ENCODE measurements at places on chromosomes 1 and 21. TPM values are rescaled to one million over a fixed set of nuclear protein-coding genes. Genes with fewer than 3 reads are reported as not detected.

The SNIP1 gene
- 21.5 TPM for total RNA-seq

The PBX1 gene
- 0.17 TPM for total RNA-seq

The MROH9 gene
- not detected for total RNA-seq

The RIPK4 gene
- 0.05 TPM for total RNA-seq

The PSMA5 gene
- 138 TPM for total RNA-seq

The ACKR1 gene
- not detected for total RNA-seq

The CLCNKA gene
- total RNA-seq, result not detected

The USH2A gene
- not detected for total RNA-seq

The TBX19 gene
- total RNA-seq, result 1.6 TPM

The NBPF6 gene
- not detected for total RNA-seq

The SMG7 gene
- 56.9 TPM for total RNA-seq

The C1orf116 gene
- total RNA-seq, result not detected

The FCRLA gene
- total RNA-seq, result not detected

The ZNHIT6 gene
- total RNA-seq, result 16.6 TPM

The ELF3 gene
- total RNA-seq, result 0.41 TPM

The LCE1E gene
- not detected for total RNA-seq

The KLF17 gene
- not detected for total RNA-seq

The PADI2 gene
- not detected for total RNA-seq

The CLDN8 gene
- total RNA-seq, result not detected

The ATP6V1G3 gene
- 0.35 TPM for total RNA-seq

The PLEKHA6 gene
- 0.03 TPM for total RNA-seq

The BTBD19 gene
- 8.5 TPM for total RNA-seq

The CRB1 gene
- total RNA-seq, result not detected

The PAPPA2 gene
- 0.15 TPM for total RNA-seq

The HPCA gene
- total RNA-seq, result not detected

The HES2 gene
- total RNA-seq, result 0.12 TPM

The NTRK1 gene
- total RNA-seq, result 2.4 TPM

The FOXE3 gene
- total RNA-seq, result not detected

The DISC1 gene
- 22.2 TPM for total RNA-seq

The HAO2 gene
- total RNA-seq, result not detected

The KRTAP13-3 gene
- not detected for total RNA-seq

The SPRR4 gene
- not detected for total RNA-seq

The PTGER3 gene
- total RNA-seq, result 0.15 TPM

The CFHR1 gene
- not detected for total RNA-seq

The RABGAP1L gene
- 55.8 TPM for total RNA-seq

The OR14I1 gene
- not detected for total RNA-seq

The CD84 gene
- 6.3 TPM for total RNA-seq

The KRTAP6-1 gene
- total RNA-seq, result not detected

The DIO1 gene
- not detected for total RNA-seq

The FRRS1 gene
- 0.41 TPM for total RNA-seq

The AHCYL1 gene
- total RNA-seq, result 44.5 TPM

The OR2L8 gene
- total RNA-seq, result 0.30 TPM

The SLC5A9 gene
- total RNA-seq, result not detected

The BNIPL gene
- total RNA-seq, result 1.0 TPM

The ADAM30 gene
- not detected for total RNA-seq

The PGBD5 gene
- total RNA-seq, result not detected

The CNN3 gene
- 7.8 TPM for total RNA-seq

The KRTAP10-8 gene
- total RNA-seq, result not detected

The FALEC gene
- not detected for total RNA-seq

The PLA2G4A gene
- total RNA-seq, result not detected

All from activated naive CD4-positive, alpha-beta T cell treated with anti-CD3 and anti-CD28 coated beads, Interleukin-2, amount 10 ng/mL, durations not matched to agents 5 hours and 36 hours (primary cell).